ENCODE measurements at places on chromosomes 3 and 15.

- DNase-seq = no peak
Measured at GRCh38 chr3:178663201-178663934, 127.1 kb downstream of the KCNMB2 start.

DNA sequence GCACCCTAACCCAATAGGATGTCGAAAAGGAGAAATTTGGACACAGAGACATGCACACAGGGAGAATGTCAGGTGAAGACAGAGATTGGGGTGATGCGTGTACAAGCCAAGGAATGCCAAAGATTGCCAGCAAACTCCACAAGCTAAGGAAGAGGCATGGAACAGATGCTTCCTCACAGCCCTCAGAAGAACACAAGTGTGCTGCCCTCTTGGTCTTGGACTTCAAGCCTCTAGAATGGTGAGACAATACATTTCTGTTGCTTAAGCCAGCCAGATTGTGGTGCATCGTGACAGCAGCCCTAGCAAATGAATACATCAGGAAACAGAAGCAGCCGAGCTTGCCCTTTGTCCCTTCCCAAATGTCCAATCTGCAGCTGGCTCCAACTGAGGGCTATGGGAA lies 23.7 kb upstream of the ARL8B start:
- DNase-seq = no peak

DNA sequence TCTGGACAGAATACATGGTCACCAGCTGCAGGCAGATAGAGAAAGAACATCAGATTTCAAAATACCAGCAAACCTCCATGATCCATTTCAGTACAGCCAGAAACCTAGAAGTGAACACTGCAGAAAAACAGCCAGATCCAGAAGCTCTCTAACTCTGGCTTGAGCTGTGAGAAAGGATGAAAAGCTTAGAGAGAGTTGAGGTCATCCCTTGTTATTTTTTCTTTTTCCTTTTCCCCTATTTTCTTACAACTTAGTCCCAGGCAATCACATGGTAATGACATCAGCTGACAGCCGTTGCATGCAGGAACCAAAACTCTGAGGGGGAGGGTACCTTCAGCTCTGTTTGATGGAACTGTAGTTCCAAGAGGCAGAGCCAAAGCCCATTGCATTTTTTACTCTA lies 113.2 kb downstream of the TCF12 start:
- no peak for DNase-seq

- no peak for DNase-seq
Measured at GRCh38 chr3:153545471-153545870, 383.4 kb downstream of the RAP2B start.

DNA sequence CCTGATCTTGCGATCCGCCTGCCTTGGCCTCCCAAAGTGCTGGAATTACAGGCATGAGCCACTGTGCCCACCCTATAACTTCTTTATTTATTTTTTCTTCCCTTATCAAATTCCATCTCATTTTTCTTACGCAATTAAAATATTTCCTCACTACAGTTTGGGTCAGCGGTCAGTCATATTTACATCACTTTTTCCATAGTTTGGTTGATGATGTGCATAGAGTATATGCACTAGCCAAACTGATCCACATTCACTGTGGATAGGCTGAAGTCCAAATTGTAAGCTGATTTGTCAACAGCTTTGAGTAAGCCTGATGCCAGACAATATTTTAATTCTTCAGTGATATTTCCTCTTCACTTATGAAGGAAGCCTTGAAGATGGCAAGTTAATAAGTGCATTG lies 256.3 kb downstream of the TIGIT start:
- DNase-seq = no peak

GRCh38 chr15:37574985-37575384 lies 359.5 kb upstream of the TMCO5A start:
- no peak for DNase-seq

DNA sequence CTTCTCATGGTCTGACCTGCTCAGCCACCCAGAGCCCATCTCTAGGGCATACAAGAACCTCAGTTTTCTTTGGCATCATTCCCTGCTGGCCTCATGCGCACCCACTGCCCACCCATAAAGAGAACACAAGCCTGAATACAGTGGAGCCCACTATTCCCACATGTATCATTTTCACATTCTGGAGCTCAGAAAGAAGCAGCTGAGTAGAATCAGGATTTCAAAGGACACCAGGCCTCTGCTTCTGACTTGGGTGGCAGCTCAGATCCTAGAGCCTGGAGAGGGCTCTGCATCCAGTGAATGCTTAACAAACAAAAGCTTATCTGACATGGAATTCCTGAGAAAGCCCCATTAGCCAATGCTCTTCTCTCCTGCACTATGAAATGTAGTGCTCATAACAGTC lies 34.7 kb downstream of the RBP2 start:
- DNase-seq = no peak

DNA sequence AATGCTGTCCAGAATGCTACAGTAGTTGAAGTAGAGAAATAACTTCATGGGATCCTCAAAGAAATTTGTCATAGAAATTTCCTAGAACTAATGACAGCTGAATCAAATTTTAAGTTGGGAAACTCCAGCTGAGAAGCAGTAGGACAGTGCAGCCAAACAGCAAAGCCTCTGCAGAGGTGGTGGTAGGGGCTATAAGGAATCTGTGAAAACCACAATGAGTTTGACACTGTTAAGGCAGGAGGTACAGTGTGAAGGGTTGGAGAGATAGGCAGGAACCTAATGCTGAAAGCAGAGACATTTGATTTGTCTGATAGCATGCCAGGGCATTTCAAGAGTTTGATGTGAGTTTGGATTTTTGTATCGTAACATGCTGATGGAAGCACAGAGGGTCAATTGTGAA lies 22.0 kb downstream of the ASTE1 start:
- no peak for DNase-seq

GRCh38 chr15:76793162-76793561 lies 112.0 kb downstream of the SCAPER start:
- DNase-seq = no peak

DNA sequence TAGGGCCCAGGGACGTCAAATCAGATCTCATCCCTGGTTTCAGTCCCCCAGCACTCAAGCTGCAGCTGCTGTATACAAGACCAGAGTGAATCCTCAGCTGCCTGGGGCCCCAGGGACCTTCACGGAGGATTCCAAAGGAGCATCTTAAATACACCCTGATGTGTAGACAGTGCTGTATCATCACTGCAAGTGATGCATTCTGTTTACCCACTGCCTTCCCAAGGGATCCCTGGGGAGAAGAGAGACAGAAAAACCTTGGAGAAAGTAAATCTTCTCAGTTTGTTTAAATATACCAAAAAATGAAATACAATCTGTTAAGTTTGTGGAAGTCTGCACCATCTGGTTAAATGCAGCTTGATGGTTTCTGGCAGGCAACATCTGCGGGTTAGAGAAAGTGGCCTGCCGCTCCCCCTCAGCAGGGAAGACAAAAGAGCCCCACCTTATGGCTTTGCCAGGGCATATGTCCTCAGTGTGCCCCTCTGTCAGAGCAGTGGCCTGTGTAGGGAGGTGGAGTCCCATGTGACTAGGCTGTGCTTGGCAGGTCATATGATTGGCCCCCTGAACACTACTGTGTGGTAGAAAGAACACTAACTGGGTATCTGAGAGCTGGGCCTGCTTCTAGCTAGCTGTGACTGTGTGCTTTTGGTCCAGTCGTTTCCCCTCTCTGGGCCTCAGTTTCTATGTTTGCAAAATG lies 222.2 kb upstream of the TRIM42 start:
- DNase-seq = no peak

DNA sequence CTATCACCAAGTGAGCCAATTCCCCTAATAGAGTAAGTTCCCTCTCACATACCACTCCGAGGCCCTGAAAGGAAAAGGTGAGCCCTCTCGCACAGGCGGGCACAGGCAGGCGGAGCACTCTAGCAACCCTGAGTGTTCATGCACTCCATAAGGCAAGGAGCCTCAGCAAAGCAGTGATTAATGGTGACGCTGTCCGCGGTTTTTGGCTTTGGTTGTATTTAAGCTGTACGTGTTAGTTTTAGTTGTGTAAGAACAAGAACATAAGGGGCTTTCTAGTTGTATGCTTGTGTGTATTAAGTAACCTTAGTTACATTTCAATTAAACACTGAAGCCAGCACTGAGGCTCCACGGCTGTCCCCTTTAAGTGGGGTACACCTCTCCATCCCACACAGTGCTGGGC lies 33.1 kb downstream of the KLHL25 start:
- no peak for DNase-seq

- no peak for DNase-seq
Measured at GRCh38 chr15:78991476-78991875, 46.6 kb upstream of the CTSH start.

DNA sequence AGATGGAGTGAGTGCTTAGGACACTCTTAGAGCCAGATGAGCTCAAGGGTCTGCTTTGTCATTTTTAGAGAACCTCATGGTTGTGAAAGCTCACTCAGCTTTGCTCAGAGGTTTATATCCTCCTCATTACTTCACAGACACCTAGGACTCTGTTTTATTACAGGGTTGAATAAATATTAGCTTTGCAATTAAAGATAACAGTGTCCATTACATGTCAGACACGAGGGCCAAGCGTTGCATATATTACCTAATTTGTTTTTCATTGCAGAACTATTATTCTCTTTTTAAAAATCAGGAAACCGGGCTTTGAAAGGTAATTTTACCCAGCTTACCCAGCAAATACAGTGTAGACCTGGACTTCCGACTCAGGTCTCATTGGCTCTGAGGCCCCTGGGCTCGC lies 16.1 kb downstream of the MAP6D1 start:
- no peak for DNase-seq

DNA sequence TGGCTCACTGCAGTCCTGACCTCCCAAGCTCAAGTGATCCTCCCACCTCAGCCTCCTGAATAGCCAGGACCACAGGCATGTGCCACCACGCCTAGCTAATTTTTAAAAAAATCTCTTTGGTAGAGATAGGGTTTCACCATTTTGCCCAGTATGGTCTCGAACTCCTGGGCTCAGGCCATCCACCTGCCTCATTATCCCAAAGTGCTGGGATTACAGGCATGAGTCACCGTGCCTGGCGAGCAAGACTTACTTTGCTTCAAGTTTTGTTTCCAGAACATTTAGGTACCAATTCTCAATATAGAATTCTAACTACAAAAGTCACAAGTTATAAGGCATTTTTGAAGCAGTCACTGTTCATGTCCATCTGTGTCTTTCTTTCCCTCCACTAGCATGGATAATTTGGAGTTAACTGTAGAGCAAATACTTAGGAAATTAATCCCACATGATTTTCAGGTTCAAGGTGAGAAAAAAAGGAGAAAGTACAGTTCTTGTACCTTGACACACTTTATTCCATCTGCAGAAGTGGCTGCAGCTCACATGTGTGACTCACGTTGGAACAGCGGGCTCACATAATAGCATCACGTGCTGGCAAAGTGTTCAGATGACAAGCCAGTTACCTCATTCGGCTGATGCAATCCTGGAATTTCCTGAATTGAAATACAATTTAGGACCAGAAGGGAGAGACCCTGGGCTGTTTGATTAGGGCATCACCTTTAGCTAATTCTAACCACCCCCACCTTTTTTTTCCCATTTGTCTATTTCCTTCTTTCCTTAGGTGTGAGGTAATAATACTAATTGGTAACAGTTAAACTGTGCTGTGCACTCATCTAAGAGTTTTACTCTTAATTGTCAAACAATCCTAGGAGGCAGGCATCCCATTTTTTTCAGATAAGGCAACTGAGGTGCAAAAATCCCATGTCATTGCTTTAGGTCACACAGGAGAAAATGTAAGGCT lies 46.9 kb upstream of the NEDD4 start:
- DNase-seq = no peak

DNA sequence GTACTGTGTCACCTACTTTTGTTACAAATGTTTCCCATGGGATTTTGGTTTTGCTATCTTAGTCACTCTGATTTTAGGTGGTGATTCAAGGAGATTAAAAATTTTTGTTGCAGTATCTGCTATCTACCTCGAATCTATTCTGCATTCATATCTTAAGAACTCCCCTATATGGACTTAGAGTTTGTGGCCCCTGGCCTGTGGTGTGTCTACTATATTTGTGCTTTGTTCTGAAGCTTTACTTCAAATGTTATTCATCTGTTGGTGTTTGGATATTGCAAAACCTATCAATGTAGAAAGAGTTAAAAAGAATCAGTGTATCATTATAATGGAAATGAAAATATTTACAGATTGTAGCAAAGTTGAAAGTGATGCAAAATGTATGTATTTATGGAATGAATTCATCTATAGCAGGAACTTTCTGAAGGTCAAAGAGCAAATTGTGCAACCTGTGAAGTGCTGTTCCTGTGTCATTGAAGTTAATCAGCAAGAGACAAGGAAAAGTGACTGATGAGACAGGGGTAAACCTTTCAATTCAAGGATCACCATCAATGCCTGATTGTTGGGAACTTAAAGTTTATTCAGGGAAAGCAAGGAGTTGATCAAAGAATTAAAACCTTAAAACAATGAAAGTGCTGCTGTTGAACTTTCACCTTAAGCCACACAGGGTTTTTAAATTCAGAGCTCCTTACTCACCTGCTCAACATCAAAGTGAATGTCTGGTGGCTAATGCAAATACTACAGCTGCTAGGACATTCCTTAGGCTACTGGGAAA lies 71.0 kb downstream of the SLMAP start:
- DNase-seq = no peak

DNA sequence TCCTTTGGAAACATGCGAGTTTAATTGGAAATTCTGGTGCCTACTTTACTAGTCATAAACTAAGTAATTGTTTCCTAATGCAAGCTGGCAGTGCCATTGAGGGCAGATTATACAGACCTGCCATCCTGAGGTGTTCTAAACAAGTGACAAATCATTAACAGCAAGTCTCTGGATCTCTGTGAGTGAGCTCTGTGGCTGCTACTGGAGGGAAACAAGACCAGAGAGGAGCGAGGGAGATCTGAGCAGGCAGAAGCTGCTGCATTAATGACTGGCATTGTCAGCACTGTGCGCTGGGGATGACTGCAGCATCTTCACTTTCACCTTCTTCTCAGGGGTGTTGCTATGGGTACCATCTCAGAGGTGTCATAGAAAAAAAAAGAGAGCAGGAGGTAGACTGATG lies 308.4 kb upstream of the DPH6 start:
- no peak for DNase-seq

DNA sequence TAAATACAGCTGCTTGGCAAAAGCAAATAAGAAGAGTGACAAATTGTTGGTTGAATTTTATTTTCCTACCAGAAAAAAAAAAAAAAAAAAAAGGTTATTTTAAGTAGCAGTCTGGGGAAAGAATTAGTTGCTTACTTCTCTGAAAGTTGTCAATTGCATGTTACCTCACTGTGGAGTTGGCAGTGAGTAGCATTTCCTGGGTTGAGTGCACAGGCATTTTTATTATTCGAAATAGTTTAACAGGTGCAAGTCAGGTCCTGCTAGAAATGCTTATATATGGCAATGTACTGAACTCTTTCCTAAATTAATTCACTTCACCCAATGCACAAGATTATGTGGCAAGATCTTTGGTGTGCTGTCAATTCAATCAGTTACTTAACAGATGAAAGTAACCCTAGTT lies 680.6 kb downstream of the EPHA3 start:
- DNase-seq = no peak

- no peak for DNase-seq
Measured at GRCh38 chr3:109874896-109875708, 537.8 kb upstream of the DPPA4 start.

GRCh38 chr3:184419171-184419570 lies 39.3 kb downstream of the CHRD start:
- DNase-seq = no peak

- no peak for DNase-seq
Measured at GRCh38 chr3:124063197-124063909, 71.4 kb upstream of the ROPN1 start.

All from CD4-positive, alpha-beta T cell treated with Interferon alpha-2 for 1 hour (primary cell).